ENCODE measurements at places on chromosomes 11 and 22. TPM values are rescaled to one million over a fixed set of nuclear protein-coding genes. Genes with fewer than 3 reads are reported as not detected.

The CCDC34 gene
- 1.5 TPM for total RNA-seq

- H3K36me3 ChIP-seq = no peaks in the 10 kb centered on the region
- DNase-seq = no peak
- H3K4me1 ChIP-seq = no peaks in the 10 kb centered on the region
Measured at GRCh38 chr11:104484804-104485554, 321.0 kb upstream of the PDGFD start.

- peak overlapping the region; percentile 17 for H3K27ac ChIP-seq
- no peaks in the 10 kb centered on the region for H3K36me3 ChIP-seq
- DNase-seq = peak; percentile 64
- H3K4me3 ChIP-seq = no peak overlapping the region
Measured at GRCh38 chr11:8604078-8604723, 10.2 kb upstream of the STK33 start.

DNA sequence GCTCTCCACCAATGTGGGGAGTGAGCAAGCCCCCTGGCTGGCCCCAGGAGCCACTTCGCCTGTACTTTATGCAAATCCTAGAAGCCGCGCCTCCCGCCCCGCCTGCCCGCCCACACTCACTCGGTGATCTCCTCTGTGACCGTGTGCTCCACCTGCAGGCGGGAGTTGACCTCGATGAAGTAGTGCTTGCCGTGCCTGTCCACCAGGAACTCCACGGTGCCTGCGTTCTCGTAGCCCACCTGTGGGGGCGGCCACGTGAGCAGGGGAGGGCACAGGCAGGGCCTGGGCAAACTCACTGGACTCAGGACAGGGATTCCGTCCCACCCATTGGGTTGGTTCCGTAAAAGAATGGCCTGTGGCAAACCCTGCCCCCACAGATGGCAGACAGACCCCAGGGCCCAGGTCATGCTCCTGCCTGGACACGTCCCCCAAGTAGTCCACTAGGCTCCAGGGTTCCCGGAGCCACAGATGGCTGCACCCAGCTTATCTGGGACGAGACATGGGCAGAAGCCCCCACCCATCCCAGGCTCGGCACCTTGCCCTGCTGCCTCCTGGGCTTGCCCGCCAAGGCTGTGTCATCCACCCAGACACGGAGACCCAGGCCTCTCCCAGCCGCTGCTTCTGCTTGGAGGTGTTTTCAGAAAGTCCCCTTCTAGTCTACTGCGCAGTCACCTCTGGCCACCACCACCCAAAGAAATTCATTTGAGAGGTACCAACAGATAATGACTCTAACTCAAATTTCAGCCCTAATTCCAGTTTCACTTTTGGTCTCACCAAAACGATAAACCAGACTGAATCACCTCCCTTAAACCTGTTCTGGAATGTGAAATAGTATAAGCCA, 12.1 kb downstream of the LRFN4 start:
- H3K27me3 ChIP-seq = no peaks in the 10 kb centered on the region
- no peaks in the 10 kb centered on the region for H3K4me1 ChIP-seq
- no peak overlapping the region for H3K4me3 ChIP-seq
- DNase-seq = peak; percentile 67
- no peaks in the 10 kb centered on the region for H3K36me3 ChIP-seq

GRCh38 chr22:29291215-29291614, 15.2 kb upstream of the GAS2L1 start:
- H3K27ac ChIP-seq = no peak overlapping the region
- H3K4me1 ChIP-seq = no peaks in the 10 kb centered on the region
- no peak for DNase-seq
- H3K4me3 ChIP-seq = no peak overlapping the region
